GM23338 (cell line): ENCODE measurements at places on chromosomes 13 and 19.

DNA sequence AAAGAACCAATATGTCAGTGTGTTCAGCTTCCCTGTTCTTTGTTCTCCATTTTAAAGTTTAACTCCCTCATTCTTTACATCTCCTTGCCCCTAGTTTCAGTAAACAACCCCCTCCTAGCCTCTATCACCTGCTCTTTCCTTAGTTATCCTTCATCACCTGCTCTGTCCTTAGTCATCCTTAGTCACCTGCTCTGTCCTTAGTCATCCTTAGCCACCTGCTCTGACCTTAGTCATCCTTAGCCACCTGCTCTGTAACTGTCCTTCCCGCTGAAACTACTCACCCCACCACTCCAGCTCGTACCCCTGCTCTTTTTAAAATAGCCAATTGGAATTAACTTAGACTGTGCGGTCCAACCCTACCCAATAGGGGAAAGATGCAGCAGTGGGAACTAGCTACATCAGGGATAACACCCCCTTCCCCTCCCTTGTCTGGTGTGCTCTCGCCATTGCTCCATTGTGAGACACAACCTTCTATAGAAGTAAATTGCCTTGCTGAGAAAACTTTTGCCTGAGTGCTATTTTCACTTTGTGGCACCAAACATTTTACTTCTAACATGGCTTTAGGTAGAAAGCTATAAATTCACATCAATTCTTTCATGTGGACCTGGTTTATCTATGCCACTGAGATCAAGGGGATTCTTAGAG lies 16.2 kb downstream of the EDNRB start:
- H3K4me1 ChIP-seq, result no peaks in the 10 kb centered on the region
- peaks cover 4% of the 10 kb centered on the region; the same call in 1 of the 2 replicates for H3K36me3 ChIP-seq
- no peak overlapping the region for H3K4me3 ChIP-seq
- H3K27ac ChIP-seq, result no peak overlapping the region
- no peaks in the 10 kb centered on the region for H3K27me3 ChIP-seq

- H3K36me3 ChIP-seq, result no peaks in the 10 kb centered on the region
- H3K27me3 ChIP-seq, result no peaks in the 10 kb centered on the region
- no peak overlapping the region for H3K27ac ChIP-seq
Measured at GRCh38 chr13:94859278-94859691, 146.9 kb upstream of the SOX21 start.

DNA sequence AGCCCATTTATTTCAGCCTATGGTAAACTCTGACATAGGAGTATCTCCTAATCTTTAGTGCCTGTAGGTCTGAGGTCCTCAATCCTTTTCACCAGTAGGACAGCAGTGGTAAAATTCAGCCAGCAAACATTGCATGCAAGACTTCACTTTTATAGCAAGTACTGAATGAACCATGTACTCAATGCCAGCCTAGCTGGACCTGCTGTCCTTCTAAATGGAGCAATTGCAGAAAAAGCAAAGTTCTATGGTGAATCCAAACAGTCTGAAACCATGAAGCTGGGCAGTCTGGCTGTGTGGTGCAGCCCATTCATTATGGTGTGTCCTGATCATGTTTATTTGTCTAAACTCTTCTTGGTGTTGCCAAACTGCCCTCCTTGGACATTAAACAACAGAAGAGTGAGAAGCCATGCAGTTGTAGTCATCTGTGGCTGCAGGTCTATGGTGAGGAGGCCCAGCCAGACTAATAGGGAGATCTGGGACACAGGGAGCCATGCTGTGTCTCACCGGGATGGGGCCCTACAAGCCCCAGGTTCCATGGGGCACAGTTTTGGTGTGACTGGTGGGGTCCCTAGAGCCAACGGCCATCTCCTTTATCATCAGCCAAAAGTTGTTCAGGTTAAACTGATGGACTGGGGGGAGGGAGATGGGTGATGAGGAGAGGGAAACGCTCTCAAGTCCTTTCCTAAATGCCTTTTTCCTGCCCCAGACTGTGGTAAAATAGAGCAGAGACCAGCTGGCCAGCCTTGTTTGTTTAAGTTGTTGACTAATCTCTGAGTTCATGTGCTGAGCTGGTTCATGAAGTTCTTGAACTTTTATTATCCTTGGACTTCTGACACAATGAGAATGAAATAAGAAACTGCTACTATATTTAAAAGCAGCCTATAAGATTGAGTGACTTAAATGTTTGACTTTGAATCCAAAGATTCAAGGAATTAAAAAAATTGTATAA lies 20.6 kb upstream of the TNFSF11 start:
- H3K4me1 ChIP-seq, result no peaks in the 10 kb centered on the region
- no peak overlapping the region for H3K27ac ChIP-seq
- H3K36me3 ChIP-seq, result no peaks in the 10 kb centered on the region
- no peak for DNase-seq

- no peak overlapping the region for H3K4me3 ChIP-seq
- H3K4me1 ChIP-seq, result peaks cover 14% of the 10 kb centered on the region
- H3K27ac ChIP-seq, result no peak overlapping the region
- H3K36me3 ChIP-seq, result no peaks in the 10 kb centered on the region
- peak; percentile 88 for DNase-seq
- no peaks in the 10 kb centered on the region for H3K27me3 ChIP-seq
Measured at GRCh38 chr13:21913010-21913409, 242.1 kb downstream of the FGF9 start.

GRCh38 chr19:34403784-34404108 lies 453 bp upstream of the PDCD2L start:
- H3K27ac ChIP-seq, result no peak overlapping the region
- H3K36me3 ChIP-seq, result peaks cover 6% of the 10 kb centered on the region; the same call in 1 of the 2 replicates
- no peaks in the 10 kb centered on the region for H3K27me3 ChIP-seq

DNA sequence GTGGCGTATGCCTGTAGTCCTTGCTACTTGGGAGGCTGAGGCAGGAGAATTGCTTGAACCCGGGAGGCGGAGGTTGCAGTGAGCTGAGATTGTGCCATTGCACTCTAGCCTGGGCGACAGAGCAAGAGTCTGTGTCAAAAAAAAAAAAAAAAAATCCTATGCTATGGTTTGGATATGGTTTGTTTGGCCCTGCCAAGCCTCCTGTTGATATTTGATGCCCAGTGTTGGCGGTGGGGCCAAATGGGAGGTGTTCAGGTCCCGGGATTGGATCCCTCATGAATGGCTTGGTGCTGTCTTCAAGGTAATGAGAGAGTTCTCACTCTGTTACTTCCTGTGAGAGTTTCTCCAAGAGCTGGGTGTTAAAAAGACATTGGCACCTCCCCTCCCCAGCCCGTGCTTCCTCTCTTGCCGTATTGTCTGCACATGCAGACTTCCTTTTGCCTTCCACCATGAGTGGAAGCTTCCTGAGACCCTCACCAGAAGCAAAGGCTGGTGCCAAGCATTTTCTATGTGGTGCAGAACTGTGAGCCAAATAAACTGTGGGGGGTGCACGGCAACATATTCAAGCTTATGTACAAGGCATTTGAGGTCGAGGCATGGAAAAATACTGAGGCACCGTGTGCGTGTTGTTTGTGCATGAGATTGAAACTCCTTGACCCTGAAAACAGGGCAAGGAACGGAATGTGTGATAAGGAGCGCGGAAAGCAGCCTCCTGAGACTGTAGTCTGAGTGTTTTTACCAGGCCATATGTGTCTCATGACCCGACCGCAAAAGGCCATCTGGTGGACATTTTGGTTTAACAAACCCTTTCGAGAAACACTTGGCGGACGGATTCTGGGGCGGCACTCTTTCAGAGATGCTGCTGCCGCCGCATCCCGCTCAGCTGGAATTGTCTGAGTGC lies 7.3 kb downstream of the SIGLEC9 start:
- no peaks in the 10 kb centered on the region for H3K27me3 ChIP-seq
- no peaks in the 10 kb centered on the region for H3K36me3 ChIP-seq
- peak; percentile 59 for DNase-seq

DNA sequence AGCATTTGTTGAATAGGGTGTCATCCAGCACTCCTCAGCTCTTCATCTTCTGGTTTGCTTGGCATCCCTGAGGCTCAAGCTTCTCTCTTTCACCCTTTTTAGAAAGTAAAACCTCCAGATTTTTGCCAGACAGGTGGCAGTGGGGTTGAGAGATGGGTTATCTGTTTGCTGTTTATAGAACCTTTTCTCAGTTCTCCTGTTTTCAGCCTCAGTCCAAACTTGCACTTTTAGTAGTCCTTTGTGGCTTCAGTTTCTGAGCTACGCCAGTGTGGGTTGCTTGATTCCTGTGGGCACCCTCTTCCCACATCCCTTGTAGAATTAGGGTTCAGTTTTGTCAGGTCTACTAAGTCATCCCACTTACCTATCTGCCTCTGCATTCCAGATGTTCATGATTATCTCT lies 147.9 kb downstream of the PAN3 start:
- DNase-seq, result no peak
- H3K27me3 ChIP-seq, result no peaks in the 10 kb centered on the region
- no peaks in the 10 kb centered on the region for H3K4me1 ChIP-seq
- H3K27ac ChIP-seq, result no peak overlapping the region
- H3K36me3 ChIP-seq, result peaks cover 20% of the 10 kb centered on the region; the same call in 1 of the 2 replicates

GRCh38 chr19:46116121-46116520 lies 8.4 kb downstream of the IGFL3 start:
- no peak overlapping the region for H3K27ac ChIP-seq
- H3K27me3 ChIP-seq, result no peaks in the 10 kb centered on the region
- H3K4me3 ChIP-seq, result no peak overlapping the region

DNA sequence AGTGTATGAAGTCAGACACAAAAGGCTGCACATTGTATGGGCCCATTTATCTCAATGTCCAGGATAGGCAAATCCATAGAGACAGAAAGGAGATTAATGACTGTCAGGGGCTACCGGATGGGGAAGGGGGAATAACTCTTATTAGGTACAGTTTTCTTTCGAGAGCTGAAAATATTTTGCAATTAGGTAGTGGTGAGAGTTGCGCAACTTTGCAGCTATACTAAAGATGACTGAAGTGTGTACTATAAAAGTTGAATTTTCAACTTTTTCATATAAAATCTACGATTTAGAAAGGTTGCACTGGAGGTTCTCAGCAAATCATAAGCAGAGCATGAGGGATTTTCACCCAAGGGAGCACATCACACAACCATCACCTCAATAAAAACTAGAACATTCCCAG lies 16.1 kb upstream of the SLC15A1 start:
- H3K36me3 ChIP-seq, result no peaks in the 10 kb centered on the region
- H3K4me3 ChIP-seq, result no peak overlapping the region
- DNase-seq, result no peak
- H3K27ac ChIP-seq, result no peak overlapping the region
- no peaks in the 10 kb centered on the region for H3K4me1 ChIP-seq

DNA sequence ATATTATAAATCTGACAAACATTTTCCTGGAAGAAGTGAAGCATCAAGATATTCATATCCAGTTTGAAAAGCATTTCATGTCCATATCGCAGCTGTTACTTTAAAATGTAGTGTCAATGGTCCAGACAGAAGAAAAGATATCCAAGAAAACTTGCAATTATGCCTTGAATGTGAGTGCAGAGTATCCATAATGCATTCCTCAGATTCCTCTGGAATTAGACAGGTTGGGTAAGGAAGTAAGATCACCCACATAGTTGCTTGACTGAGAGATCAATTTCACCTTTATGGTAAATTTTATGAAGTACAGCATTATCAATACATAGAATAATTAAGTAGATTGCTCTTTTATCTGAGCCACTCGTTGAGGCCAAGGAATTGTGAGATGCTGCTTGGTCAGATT lies 327.0 kb upstream of the SLITRK5 start:
- no peak overlapping the region for H3K4me3 ChIP-seq
- no peaks in the 10 kb centered on the region for H3K36me3 ChIP-seq
- peaks cover 5% of the 10 kb centered on the region; the same call in 1 of the 2 replicates for H3K4me1 ChIP-seq
- H3K27ac ChIP-seq, result no peak overlapping the region
- no peaks in the 10 kb centered on the region for H3K27me3 ChIP-seq

GRCh38 chr13:50320271-50320862 lies 305.1 kb downstream of the KCNRG start:
- no peaks in the 10 kb centered on the region for H3K36me3 ChIP-seq
- H3K27me3 ChIP-seq, result no peaks in the 10 kb centered on the region
- H3K27ac ChIP-seq, result no peak overlapping the region
- H3K4me3 ChIP-seq, result no peak overlapping the region
- no peaks in the 10 kb centered on the region for H3K4me1 ChIP-seq

- no peaks in the 10 kb centered on the region for H3K36me3 ChIP-seq
- H3K27me3 ChIP-seq, result no peaks in the 10 kb centered on the region
- DNase-seq, result no peak
Measured at GRCh38 chr19:50239921-50240590, 36.6 kb downstream of the MYH14 start.

DNA sequence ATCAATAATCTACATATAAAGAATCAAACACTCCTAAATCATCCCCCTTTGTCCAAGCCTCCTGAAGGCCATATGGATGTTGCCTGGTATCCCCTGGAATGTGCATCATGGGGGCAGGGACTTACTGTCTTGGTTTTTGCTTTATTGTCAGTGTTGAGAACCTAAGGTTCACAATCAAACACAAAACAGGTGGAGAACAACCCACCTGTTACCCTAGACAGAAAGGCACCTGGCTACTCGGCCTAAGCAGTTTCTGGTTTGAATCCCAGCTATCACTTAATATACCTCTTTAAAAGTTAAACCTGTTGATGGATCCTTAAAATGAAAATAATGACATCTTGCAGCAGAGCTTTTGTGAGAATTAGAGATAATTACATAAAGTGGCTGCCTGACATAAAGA lies 68.9 kb downstream of the DCLK1 start:
- H3K4me3 ChIP-seq, result no peak overlapping the region
- peaks cover 7% of the 10 kb centered on the region for H3K4me1 ChIP-seq
- no peak for DNase-seq
- no peaks in the 10 kb centered on the region for H3K27me3 ChIP-seq

DNA sequence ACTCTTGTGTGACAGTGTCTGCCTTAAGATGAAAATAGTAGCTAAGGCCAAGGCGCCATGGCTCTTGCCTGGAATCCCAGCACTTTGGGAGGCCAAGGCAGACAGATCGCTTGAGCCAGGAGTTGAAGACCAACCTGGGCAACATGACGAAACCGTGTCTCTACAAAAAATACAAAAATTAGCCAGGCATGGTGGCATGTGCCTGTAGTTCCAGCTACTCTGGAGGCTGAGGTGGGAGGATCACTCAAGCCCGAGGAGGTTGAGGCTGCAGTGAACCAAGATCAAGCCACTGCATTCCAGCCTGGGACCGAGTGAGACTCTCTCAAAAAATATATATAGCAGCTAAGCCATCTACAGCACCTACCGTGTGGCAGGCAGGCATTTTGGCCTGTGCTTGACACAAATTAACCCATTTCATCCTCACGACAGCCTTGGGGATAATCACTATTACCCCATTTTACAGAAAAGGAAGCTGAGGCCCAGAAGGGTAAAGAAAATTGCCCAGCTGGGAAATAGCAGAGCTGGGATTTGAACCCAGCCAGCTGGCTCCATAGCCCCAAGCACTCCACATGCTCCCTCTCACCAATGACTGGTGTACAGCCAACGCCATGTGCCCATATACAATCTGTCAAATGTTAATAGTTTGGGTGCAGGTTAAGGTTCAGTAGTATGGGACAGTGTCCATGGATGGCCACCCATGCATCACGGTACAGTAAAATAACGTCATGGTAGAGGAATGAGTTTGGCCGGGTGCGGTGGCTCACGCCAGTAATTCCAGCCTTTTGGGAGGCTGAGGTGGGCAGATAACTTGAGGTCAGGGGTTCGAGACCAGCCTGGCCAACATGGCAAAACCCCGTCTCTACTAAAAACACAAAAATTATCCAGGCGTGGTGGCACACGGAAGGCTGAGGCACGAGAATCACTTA lies 3.1 kb downstream of the SLC1A5 start:
- H3K4me3 ChIP-seq, result peak overlapping the region; percentile 98
- H3K36me3 ChIP-seq, result peaks cover 45% of the 10 kb centered on the region
- peak overlapping the region; percentile 94 for H3K27ac ChIP-seq
- no peak for DNase-seq
- H3K4me1 ChIP-seq, result peaks cover 28% of the 10 kb centered on the region
- H3K27me3 ChIP-seq, result peaks cover 6% of the 10 kb centered on the region

GRCh38 chr13:78054157-78054556 lies 135.5 kb upstream of the EDNRB start:
- H3K36me3 ChIP-seq, result peaks cover 3% of the 10 kb centered on the region; the same call in 1 of the 2 replicates
- H3K4me3 ChIP-seq, result no peak overlapping the region
- no peak overlapping the region for H3K27ac ChIP-seq
